ENCODE measurements at places on chromosomes 12 and 14.

DNA sequence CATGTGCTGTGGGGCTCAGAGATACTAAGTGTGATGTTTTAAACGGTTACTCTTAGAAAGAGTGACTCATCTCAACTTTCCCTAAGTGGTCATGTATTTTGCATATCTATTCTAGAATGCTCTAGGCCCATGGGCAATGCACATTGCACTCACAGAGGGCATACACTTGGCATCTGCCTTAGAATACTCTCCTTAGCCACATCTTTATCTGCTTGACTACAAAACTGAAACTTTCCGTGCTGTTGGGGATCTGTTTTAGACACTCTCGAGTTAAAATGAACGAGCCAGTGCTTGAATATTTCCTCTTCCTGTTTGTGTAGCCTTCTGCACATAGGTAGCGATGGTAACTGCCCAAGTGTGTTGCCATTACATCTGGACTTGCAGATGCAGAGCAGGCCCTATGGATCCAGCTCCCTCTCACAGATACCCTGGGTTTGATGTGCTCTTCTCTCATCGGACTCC lies 180.5 kb downstream of the CAND1 start:
- peak; percentile 47 for DNase-seq

DNA sequence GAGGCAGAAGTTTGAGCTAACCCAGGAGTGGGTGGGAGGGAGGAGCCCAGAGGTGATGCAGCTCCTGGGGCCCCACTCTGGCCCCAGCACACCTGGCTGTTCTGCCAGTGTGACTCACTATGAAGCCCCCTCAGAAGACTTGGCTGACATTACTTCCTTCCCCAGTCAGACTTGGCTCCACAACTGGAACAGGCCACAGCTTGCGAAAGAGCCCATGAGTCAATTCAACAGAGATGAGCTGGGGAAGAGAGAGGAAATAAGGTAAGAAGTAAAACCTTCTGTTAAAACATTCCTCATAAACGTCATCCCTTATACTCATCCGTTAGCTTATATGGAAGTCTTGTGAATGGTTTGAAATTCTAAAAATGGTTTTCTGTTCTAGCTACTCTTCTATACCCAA lies 245.9 kb downstream of the ADAMTS20 start:
- DNase-seq = peak; percentile 15

DNA sequence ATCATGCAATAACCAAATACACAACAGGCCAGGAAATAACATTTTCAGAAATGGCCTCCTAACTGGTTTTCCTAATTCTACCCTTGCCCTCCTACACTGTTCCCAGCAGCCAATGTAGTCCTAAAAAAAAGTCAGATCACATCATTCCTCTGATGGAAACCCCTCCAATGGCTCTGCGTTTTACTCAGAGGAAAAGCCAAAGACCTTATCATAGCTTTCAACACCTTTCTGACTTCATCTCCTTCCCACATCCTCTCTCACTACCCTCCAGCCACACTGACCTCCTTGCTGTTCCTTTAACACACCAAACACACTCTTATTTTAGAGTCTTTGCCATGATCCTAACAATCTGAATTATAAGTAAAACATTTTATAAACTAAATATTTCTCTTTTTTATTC lies 1.1 kb downstream of the MED6 start:
- DNase-seq = peak; percentile 39

DNA sequence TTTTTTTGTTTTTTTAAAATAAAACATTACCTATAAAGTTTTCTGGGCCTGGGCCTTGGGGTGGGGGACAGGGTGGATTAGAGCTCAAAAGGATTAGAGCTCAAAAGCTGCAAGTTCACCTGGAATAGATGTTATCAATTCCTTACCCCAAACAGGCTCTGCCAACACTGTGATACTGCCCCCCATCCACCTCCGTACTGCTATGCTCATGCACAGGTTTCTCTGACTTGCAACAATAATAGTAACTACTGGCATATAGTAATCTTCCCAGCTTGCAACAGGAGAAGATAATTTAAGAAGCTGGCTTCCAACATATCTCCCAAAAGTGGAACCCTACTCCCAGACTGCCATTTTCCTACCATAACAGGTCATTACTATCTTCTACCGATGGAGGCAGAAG lies 51.3 kb upstream of the SLCO1C1 start:
- DNase-seq = no peak

GRCh38 chr12:119998471-119999245 lies 9.6 kb downstream of the BICDL1 start:
- no peak for DNase-seq

GRCh38 chr12:101181776-101182175 lies 28.3 kb downstream of the SLC5A8 start:
- DNase-seq = no peak

DNA sequence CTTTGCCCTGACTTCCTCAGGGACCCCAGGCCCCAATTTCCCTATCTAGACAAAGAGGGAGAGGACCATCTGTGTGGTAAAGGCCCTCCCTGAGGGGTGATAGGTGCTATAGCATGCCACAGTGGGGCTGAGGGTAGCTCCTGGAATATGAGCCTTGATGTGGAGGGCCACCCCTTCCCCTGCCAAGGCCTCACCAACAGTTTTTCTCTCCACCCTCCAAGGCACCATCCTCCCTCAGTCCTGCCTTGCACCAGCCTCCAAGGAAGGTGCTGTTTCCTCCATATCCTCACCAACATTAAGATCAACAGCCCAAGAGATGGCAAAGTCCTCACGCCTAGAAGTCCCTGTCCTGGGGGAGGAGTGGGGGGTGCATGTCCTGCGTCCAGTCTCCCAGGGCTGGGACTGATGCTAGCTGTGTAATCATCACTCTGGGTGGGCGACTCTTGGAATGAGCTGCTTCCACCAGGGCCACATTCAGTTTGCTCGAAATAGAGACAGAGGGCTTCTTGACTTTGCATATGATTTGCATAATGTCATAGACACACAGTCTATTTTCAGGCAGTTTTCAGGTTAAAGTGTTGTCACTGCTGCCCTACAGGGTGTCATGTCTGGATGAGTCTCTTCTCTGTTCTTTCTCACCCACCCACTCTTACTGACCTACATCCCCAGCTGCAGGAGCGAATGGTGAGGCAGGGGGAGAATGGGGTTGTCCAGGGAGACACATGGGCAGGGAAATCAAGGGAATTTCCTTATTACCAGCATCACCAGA lies 17.4 kb downstream of the ACVRL1 start:
- DNase-seq = peak; percentile 75
